ENCODE measurements at places on chromosomes 7 and 10.

DNA sequence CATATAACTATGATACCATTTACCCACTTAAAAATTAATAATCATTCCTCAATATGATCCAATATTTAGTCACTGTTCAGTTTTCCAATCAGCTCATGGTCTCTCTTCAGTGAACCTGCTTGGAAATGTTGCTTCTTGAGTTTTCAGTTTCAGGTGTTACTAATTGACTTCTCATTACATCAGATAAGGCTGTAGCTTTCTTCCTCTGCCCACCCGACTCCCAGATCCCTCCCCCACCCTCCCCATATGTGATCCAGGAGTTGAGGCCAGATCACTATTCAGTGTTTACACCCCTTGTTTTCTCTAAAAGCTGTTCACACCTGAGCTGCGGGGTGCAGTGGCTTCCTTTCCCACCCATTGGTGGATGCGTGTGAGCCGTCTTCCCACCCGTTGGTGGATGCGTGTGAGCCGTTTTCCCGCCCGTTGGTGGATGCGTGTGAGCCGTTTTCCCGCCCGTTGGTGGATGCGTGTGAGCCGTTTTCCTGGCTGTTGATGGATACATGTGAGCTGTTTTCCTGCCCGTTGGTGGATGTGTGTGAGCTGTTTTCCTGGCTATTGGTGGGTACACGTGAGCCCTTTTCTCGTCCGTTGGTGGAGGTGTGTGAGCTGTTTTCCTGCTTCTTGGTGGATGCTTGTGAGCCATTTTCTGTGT, 3.2 kb upstream of the MTG1 start:
- DNase-seq, result no peak

DNA sequence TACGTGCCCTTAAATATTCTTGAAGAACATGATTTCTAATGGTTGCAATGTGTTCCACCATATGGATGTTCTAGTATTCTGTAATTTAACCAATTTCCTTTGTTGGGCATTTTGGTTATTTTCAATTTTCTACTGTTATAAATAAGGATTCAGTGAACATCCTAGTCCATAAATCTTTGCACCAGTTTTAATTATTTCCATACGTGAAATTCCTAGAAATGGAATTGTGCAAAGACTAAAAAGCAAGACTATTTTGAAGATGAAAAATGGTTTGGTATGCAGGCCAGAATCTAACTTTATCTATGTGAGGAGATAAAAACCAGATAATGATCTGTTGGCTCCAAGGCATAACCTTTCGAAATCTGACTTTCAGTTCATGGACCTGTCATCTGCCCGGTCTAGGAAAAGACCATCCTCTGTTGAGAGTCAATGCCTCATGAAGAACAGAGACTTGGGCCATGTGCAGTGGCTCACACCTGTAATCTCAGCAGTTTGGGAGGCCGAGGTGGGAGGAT, 633.2 kb upstream of the NRP1 start:
- no peak for DNase-seq

GRCh38 chr10:98748298-98748697, 301.6 kb upstream of the HPS1 start:
- DNase-seq, result peak; percentile 0

DNA sequence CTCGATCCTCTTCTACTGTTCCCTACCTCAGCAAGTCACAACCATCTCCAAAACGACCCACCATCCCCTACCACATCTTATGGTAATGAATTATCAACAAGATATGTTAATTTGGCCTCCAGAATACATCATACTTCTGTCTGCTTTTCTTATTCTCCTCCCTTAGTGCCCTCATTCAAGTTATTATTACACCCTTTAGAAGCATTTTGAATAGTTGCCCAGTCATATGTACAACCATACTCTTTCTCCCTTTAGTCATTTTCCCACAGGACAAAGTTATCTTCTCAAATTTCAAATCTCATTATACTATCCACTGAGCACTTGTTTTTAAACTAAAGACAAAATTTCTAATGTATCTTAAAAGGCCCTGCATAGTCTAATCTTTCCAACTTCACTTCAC, 71.0 kb downstream of the GNAT3 start:
- no peak for DNase-seq

DNA sequence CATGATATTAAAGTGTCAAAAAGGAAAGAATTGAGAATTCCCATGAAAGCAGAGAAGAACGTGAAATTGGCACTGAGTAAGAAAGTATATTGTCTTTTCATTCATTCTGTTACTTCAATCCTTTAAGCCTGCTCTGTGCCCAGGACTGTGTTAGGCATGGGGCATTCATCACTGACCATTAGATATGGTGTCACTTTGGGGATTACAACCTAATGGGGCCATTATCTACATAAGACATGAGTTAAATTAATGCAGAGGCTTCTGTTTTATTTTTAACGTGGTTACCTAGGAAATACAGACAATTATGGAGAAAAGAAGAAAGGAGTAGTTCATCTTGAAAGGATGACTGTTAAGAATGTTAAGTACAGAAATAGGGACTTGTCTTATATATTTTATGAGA, 163.5 kb upstream of the LRGUK start:
- DNase-seq, result no peak

GRCh38 chr7:31029251-31030042, 22.7 kb upstream of the ADCYAP1R1 start:
- no peak for DNase-seq

DNA sequence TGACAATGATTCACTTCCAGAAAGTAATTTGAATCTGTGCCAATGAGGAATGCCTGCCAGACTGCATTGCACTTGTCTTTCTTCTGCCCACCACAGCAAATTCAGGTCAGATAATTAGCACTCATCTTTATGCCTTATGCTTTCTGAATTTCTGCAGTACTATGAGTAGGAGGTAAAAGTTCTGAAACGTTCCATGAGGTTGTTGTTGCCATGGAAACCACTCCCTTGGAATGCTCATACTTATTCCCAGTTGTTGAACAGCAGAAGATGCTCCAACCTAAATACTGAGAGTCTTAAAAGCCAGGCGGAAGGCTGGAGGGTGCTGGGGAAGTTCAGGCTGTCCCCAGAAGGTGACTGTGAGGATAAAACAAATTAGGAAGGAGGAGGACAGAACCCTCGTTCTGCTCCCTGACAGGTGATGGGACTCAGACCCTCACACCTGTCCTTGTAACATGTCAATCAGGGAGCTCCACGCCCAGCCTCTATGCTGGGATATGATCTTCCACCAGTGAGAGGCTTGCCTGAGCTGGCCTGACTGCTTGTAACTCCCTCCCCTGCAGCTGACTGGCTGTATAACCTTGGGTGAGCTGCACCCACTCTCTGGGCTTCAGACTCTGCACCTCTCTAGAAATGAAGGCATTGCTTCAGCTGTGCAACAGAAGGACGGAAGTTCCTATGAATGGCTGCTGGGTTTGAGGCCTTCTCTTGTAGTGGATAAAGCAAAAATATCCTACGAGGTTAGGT, 554.3 kb upstream of the MGMT start:
- no peak for DNase-seq

- no peak for DNase-seq
These were observed 1.3 kb upstream of the TRIM24 start for GRCh38 chr7:138458576-138459412.

- DNase-seq, result no peak
These were observed 14.8 kb downstream of the ACSM6 start for GRCh38 chr10:95208702-95209391.

- no peak for DNase-seq
These were observed 5.7 kb downstream of the STK17A start for GRCh38 chr7:43588477-43589132.

GRCh38 chr10:73232887-73233286, 14.2 kb downstream of the DNAJC9 start:
- no peak for DNase-seq

GRCh38 chr10:127123626-127124025, 72.8 kb downstream of the INSYN2A start:
- no peak for DNase-seq

GRCh38 chr7:68676813-68677535, 921.3 kb upstream of the AUTS2 start:
- DNase-seq, result no peak

GRCh38 chr10:23980094-23980493, 228.8 kb upstream of the KIAA1217 start:
- no peak for DNase-seq

DNA sequence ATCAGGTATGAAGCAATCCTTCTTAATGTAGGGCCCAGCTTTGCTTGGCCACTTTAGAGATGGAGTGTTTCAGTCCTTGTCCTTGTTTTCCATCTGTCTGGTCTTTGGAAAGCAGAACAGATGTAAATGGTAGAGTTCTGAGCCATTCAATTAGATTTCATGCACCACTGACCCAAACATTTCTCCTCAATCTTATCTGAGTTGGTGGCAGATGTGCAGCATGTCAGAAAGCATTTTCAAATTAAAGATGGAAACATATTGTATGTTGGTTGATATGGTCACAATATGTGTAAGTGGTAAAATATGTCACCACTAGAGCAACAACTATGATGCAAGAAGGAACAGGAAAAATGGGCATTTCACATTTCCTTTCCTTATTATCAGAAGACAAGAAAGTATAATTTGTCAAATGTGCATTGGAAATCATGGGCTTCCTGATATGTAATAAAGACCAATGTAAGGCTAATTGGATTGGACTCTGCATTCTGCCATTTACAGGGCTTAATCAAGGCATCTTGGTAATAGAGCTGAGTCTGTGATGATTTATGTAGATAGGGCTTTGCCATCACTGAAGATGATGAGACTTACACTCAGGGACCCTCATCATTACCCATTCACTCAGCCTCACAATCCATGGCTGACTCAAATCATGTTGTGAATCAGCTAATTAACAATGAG, 750.7 kb downstream of the NRG3 start:
- no peak for DNase-seq

DNA sequence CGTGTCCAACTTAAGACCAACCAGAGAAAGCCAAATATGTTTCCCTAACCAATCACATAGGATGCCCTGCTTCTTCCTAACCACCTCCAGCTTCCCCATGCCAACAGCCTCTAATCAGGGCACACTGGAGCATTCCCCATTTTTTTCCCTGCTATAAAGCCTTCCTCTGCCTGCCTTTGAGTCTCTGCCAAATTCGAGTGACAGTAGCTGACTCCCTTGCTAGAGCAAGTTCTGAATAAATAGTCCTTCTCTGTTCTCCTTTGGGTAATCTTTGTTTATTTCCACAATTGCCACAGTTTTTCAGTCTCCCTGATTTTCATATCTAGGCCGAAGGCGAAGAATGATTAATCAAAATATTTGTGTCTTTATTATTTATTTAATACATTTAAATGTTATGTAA, 96.7 kb downstream of the ANLN start:
- DNase-seq, result no peak

- DNase-seq, result peak; percentile 85
These were observed 15.8 kb downstream of the TSPAN12 start for GRCh38 chr7:120842121-120842621.

DNA sequence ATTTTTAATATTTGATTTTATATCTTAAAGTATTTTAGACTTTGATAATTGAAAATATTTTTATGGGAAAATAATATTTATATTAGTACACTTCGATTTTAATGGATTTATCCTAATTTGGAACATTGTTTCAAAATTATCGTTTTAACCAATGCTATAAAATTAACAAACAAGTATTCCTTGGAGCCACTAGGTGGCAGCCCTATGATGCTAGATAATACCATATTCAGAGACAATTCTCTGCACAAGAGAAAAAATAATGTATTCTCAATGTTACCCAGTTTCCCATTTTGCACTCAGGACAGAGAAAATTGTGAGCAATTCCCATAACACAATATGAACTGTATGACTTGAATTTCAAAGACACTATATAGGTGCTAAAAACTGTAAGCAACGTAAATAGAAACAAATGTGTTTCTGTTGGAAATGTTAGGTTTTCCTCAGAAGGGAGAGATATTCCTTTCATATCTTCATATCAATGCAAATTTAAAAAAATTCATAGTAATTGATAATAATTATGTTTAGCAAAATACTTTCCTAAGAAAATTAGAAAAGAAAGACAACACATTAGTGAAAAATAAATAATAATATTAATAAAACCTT, 237.8 kb downstream of the SEMA3E start:
- DNase-seq, result peak; percentile 56

- DNase-seq, result no peak
These were observed 298.7 kb downstream of the ZEB1 start for GRCh38 chr10:31617757-31618156.

DNA sequence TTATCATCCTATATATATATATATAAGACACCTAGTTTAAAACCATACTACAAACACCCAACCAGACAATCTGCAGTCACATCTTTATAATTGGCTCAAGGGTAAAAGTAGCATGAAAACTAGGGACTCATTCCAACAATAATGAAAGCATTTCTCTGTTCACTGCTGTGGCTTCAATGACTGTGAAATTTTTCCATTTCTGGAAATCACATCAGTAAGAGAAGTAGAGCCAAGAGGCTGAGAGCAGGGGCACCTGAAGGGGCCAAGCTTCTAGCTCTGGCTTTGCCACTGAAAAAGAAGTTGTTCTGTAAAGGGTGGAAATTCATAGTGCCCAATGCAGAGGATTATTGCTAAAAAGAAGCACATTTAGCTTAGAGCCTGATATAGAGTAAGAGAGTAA, 158.6 kb upstream of the GLI3 start:
- no peak for DNase-seq

DNA sequence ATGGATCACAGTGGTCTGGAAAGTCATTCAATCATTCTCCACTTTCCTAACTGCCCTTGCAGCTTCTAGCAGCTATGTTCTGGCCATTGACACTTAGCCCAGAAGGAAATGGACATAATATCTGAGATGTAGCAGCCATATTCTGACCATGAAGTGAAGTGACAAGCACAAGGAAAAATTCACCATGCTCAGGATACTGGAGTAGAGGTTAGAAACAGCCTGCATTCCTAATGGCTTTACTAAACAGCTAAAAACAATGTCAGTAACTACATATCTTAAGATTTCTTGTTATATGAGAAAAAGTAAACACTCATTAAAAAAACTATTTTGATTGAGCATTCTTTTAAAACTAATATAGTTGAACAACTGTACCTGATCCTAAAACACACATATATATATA, 443.8 kb downstream of the MAGI2 start:
- no peak for DNase-seq

- no peak for DNase-seq
These were observed 45.3 kb upstream of the PIK3AP1 start for GRCh38 chr10:96765406-96766240.

DNA sequence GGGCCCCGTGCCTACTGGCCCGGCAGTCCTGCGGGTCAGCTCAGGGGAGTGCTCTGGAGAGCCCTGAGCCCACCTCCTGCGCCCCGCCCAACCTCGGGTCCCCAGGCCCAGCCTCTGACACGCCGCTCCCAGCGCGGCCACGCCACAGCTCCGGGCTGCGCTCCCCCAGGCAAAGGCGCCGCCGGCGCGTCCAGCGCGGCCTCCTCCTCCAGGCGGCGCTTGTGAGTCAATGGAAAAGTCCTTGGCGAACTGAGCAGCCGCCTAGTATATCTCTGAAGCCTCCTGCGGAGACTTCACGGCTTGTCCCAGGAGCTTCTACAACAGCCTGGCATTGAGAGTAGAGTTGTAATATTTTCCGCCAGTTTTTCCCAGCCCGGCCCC, 29.5 kb upstream of the BMS1 start:
- peak; percentile 8 for DNase-seq

GRCh38 chr10:69957886-69958555, 94.6 kb upstream of the MACROH2A2 start:
- no peak for DNase-seq

- no peak for DNase-seq
These were observed 306.2 kb upstream of the AKR1E2 start for GRCh38 chr10:4519658-4520402.

- DNase-seq, result no peak
These were observed 19.1 kb downstream of the MXI1 start for GRCh38 chr10:110226543-110226925.
